Right cardiac atrium (tissue), 5 donors: ENCODE measurements at places on chromosomes 12 and 14. TPM values are rescaled to one million over a fixed set of nuclear protein-coding genes. Genes with fewer than 3 reads are reported as not detected.

GRCh38 chr12:91140026-91140931 is 29.0 kb upstream of the LUM start:
- peak; percentile 26 for DNase-seq

- DNase-seq = no peak
Observed at GRCh38 chr14:64508215-64508776, 3.7 kb downstream of the ZBTB1 start.

STAT6 gene
- 77.8 TPM for total RNA-seq

- DNase-seq = no peak
Observed at GRCh38 chr12:105907982-105908381, 230.8 kb downstream of the NUAK1 start.

GRCh38 chr12:56408799-56409417 is 40.3 kb downstream of the TIMELESS start:
- no peak for DNase-seq

DNA sequence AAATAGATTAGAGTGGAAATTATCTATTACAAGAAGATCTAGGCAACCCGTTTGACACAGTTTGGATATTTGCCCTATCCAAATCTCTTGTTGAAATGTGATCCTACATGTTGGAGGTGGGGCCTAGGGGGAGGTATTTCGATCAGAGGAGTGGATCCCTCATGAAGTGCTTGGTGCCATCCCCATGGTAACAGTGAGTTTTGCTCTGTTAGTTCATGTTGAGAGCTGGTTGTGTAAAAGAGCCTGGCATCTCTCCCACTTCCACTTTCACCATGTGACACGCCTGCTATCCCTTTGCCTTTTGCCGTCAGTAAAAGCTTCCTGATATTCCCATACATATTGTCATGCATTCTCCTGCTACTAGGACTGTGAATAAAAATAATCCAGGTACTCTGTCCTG is 66.4 kb upstream of the FLRT2 start:
- peak; percentile 47 for DNase-seq

DNA sequence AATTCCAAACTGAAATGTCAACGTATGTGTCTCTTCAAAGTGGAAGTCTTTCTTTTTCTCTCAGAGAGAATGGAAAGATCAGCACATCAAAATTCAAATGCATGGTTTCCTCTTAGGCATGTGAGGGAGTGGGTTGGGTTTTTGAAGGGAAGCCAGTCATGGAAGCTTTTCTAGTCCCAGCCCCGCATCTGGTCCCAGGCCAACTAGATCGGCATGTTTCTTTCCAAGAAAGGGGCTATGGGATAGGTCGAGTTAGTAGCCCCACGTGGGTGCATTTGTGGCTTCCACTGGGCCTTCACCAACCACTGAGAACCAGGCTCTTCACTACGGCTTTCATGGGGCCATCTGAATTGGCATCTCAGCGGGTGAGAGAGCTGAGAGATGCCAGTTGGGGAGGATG is 6.6 kb downstream of the C1S start:
- DNase-seq = no peak

LHX5 gene
- not detected for total RNA-seq

DNA sequence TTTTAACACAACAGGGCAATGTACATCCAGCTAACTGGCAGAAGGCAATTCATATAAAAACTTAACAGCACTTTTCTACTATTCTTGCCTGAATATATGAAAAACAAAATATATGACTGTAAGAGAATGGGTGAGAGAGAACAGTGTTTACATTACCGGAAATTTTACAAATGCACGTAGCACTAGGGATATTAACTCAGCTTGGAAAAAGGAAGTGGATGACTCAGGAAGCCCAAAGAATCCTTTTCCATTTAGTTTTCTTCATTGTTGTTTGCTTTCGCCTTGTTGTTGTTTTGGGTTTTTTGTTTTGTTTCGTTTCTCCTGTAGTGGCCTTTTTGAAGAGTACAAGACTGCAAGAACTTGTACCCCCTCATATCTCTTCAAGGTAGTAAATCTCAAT is 295.5 kb downstream of the EGLN3 start:
- DNase-seq = no peak

GRCh38 chr14:80483331-80483730 is 272.0 kb upstream of the DIO2 start:
- DNase-seq = no peak

PZP gene
- 0.47 TPM for total RNA-seq

OTOGL gene
- total RNA-seq = 17.8 TPM

DNA sequence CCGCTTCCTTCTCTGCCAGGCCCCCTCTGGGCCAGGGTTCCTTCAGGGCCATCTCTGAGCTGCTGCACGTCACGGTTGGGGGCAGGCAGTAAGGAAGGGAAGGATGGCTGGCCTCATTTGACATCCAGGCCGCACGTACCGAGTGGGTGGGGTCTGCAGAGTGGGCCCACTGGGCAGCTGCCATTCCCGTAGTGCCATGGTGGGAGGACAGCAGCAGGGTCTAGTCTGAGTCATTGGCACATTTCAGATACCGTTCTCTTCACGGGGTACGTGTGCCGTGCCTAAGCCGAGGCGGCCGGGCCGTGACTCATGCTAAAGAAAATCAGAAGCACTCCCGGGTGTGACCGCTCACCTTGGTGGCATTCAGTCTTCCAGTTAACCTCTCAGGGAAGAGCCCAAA is 43.9 kb downstream of the IL31 start:
- DNase-seq = no peak

DNA sequence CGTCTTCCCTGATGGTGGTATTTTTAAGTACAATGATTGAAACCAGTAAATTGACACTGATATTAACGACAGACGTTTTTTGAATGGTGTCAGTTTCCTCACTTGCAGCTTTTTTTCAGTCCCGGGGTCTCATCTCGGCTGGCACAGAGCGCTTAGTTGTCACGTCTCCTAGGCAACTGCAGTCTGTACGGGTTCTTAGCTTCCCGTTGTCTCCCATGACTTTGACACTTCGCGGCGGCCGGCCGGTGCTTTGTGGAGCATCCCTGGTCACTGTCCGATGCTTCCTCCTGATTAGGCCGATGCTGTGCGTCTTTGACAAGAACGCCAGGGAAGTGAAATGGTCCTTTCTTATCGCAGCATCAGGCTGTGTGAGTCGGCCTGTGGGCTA is 67.4 kb downstream of the ADGRD1 start:
- DNase-seq = peak; percentile 39

DNA sequence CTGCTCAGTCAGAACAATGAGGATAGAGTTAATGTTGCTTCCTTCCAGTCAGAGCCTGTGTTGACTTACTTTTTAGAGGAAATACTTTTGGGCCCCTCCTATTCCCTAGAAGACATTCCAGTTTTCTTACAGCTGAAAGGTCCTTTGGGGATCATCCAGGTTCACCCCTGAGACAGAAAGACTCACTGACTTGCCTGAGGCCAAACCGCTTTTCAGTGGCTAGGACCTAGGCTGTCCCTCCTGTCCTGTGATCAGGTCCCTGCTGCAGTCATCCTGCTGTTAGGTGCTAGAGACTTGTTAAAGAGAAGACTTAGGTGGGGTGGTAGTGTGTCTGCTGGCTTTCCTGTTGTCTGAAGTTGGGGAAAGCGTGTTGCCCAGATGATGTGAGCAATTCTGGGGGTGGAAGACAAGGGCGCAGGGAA is 39.6 kb downstream of the SUSD6 start:
- DNase-seq = no peak

DNA sequence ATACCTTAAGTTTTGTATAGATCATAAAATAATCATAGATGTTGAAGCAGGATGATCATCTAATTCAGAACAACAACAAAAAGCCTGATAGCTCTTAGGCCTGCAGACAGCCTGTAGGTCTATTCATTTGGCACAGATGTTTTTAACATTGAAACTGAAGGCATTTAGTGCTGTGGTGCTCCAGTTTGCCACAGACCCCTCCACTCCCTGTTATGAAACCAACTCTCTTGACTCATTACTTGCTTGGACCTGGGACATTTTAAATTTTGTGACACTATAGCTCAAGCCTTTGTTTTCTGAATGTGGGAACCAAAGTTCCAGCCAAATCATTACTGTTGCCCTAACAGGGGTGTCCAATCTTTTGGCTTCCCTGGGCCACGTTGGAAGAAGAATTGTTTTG is 9.1 kb downstream of the PRKCH start:
- no peak for DNase-seq

- no peak for DNase-seq
Observed at GRCh38 chr12:108446766-108447165, 68.3 kb upstream of the FICD start.

PPP2R3C gene
- total RNA-seq = 27.4 TPM

- peak; percentile 63 for DNase-seq
Observed at GRCh38 chr14:52043690-52044089, 25.2 kb downstream of the NID2 start.

ZCRB1 gene
- 59.0 TPM for total RNA-seq

GRCh38 chr12:118494776-118495175 is 118.4 kb downstream of the SUDS3 start:
- DNase-seq = no peak

DNA sequence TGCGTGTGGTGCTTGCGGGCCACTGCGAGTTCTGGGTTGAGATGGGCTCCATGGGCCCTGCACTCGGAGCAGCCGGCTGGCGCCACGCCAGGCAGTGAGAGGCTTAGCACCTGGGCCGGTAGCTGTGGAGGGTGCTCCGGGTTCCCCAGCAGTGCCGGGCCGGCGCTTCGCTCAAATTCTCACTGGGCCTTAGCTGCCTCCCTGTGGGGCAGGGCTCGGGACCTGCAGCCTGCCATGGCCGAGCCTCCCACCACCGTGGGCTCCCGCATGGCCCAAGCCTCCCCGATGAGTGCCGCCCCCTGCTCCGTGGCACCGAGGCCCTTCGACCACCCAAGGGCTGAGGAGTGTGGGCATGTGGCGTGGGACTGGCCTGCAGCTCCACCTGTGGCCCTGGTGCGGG is 375.7 kb downstream of the NELL2 start:
- peak; percentile 49 for DNase-seq

DNA sequence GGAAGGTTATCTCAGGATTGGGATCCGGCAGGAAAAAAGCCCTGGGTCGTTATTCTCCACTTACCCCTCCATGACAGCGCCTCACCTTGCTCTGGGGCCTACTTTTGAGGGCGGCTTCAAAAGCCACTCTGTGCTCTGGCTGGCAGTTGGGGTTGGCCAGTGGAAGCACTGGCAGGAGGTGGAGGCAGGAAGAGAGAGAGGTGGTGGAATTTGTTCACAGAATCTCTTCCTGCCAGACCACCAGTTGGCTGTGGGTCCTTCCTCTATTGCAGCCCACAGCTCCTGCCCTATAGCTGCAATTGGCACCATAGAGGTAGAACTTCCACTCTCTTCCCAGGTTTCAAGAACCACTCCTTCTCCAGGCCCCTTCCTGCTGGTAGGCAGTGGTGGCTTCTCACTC is 32.7 kb upstream of the SDR39U1 start:
- DNase-seq = no peak

DNA sequence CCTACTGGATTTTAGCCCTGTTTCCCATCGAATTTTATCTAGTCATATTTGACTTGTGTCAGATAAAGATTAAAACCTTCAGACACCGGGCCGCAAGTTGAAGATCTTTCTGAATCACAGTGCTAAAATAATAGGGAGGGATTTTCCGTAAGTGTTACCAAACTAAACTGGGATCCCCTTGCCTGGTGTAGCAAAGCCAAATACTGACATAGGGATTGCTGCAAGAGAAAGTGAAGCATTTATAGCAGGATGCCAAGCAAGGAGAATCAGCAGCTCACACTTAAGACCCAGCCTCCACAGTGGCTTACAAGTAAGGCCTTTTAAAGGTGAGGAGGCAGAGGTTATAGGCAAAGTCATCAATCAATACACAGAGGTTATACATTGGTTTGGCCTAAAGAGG is 147.4 kb downstream of the AKAP6 start:
- DNase-seq = no peak

RIN3 gene
- total RNA-seq = 15.2 TPM

DNA sequence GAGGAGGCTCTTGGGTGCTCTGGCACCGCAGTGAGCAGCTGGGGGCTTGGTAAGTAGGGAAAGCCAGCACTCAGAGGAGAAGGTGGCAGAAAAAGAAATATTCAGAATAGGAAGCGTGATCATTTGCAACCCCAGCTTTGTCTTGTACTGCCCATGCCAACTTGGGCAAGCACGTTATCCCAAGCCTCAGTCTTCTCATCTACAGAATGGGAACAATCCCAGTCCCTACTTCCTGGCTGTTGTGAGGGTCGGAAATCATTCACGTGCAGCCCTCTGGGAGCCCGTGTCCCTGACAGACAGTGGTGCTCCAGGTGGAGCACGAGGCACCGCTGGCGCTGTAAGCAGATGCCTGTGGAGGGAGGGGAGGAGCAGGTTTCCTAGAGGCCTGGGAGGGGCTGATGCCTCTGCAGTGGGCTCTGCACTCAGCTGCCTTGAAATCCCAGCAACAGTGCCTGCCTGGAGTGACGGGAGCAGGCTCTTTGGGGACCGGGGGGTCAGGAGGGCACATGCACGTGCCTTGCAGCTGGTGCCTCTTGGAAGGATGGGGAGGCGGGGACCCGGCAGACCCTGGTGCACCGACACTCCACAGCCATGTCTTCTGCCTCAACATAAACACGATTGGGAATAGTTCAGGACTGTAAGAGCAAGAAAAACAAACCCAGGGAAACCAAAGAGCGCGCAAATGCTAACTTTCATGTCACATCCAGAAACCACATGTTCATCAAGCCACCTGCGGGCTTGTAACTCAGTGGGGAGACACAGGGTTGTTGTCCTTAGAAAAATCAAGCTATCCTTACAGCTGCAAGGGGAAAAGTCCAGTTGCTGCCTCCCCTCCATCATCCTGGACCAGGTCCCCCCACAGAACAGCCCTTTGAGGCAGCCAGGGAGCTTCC is 86.5 kb upstream of the DIO3 start:
- no peak for DNase-seq

DNA sequence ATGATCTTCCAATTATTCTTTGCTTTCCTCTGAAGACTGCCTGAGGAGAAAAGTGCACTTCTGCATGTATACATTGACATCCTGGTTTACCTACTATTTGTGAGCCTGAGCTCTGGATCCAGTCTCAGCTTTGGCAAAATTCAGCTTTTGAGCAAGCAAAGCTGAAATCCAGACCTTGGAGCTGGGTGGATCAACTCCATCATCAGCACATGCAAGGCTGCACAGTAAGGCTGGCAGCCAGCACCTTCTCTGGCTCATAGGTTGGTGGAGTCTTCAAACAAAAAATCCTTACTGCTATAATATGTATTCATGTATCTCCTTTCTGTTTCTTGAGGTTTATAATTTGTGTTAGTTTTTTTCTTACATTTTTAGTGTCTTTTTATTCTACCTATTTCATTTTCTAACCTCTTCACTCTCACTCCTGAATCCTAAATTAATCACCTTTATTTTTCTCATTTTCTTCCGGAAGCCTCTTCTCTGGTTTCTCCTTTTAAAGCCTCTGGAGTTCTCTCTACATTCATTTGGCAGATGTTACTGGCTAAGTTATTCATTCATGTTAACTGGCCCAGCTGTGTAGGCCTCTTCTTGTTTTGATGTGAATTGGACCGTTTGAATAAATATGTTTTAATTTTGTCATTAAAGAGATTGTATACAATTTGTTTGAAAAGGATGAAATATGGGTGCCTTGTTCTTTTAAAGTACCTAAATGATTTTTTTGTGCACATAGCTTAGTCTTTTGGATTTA is 224.8 kb downstream of the DACT1 start:
- DNase-seq = no peak

BTBD7 gene
- 31.8 TPM for total RNA-seq
